ENCODE measurements at places on chromosomes 2 and 18. TPM values are rescaled to one million over a fixed set of nuclear protein-coding genes. Genes with fewer than 3 reads are reported as not detected.

- no peak for DNase-seq
These were observed 208.2 kb upstream of the ARL4C start for GRCh38 chr2:234705108-234705507.

DNA sequence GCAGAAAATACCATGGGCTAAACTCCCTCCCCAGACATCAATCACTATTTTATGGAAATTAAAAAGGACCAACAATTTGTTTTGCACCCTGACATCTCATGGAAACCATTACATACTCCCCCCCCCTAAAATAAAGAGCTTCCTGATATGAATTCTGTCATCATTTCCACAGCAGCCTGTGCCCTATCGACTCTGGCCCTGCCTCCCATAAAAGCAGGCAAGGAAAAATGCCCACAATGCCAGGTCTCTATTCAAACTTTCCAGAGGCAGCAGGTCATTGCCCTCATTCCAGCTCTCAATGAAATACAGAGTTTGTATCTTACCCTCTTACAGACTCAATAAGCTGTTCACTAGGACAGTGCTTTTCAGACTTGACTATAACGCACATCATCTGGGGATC is 254.4 kb upstream of the TANK start:
- DNase-seq, result no peak

The MGAT4A gene
- total RNA-seq, result 20.1 TPM

The IL1R1 gene
- total RNA-seq, result 541 TPM

- no peak for DNase-seq
These were observed 42.5 kb downstream of the KIAA2012 start for GRCh38 chr2:202115479-202115971.

The SERPINB7 gene
- total RNA-seq, result not detected

- no peak for DNase-seq
These were observed 20.9 kb upstream of the DNMT3A start for GRCh38 chr2:25362434-25363145.

DNA sequence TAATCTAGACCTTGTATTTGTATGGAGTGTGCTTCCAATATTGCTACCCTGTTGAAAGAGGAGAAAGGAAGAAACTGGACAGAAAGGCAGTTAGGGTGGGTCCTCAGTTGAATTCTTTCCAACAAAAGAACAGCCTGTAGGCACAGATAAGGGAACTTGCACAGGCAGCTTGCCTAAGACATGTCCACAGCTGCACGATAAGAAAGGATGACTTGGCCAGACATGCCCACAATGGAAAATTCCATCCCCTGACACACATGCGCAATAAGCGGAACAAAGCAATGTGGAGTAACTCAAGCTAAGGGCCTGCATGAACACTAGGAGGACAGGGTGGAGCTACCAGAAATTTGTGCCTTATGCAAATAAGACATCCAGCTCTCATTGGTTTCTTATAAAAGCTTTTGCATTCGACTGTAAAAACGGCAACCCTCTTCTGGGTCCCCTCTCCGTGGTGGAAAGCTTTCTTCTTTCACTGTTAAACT is 1084.7 kb upstream of the NXPH2 start:
- no peak for DNase-seq

DNA sequence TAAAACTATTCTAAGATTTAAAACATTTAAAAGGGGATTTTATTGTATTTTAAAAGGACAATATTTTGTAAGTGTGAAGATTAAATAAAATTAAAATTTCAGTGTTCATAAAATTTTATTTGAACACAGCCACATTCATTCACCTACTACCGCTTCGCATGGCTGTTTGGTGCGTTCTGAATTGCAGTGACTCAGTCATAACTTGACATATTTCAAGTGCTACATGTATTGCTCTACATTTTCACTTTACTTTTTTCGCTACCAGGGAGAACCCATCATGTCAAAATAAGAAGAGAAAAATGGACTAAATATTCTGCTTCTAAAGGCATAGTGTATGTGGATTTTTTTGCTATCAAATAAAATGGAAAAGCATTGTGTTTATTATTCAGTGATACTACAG is 8.7 kb downstream of the PTH2R start:
- DNase-seq, result no peak

DNA sequence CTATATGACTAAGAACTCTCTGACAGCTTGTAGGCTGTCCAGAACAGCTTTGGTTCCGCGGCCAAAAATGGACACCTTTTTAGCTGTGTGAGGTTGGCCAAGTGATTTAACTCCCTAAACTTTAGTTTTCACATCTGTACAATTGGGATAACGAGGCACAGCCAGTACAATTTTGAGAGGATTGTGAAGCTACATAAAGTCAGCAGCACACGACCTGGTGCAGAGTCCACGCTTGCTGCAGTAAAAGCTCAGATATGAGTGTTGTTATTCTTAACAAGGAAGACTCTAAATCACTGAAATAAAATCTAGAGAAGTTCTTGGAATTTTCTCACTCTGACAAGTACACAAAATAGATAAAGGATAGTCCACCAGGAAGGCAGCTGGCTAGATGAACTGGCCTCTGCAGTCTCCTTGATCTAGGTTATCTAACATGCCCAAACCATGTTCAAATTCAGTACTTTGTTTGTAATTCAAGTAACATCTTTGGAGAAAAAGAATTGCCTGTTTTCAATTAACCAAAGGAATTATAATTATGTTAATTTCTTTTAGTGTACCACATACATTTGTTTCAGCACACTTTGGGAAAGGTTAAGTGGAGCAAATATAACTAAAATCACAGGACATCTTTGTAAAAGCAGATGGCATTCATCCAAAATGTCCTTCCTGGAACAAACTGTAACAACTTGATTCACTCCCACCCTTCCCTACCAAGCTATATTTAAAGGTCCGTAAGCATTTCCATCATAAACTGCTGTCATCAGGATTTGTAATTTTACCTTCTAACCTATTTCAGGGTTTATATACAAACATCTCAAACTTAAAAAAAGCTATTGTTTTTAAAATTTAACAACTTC is 201.7 kb upstream of the STK17B start:
- DNase-seq, result no peak

- DNase-seq, result no peak
These were observed 151.3 kb upstream of the SLC39A10 start for GRCh38 chr2:195505701-195506100.

DNA sequence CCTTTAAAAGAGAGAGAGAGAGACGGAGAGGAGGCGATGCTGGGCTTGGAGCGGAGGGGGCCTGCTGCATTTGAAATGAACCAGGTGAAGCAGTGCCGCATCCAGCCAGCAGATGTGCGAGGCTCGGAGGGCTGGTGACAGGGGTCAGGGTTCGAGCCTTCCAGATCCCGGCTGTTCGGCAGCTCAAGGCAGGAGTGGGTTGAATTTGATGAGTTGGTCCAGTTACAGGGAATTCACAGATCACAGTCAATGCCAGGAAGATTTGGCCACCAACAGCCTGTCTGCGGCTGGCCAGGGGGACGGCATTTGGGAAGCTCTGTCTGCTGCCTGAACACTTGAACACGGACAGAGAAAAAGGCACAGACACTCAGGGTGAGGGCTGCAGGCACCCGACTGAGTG is 48.6 kb downstream of the PTGR3 start:
- no peak for DNase-seq

- DNase-seq, result no peak
These were observed 135.0 kb downstream of the ANTXR1 start for GRCh38 chr2:69147841-69148533.

- no peak for DNase-seq
These were observed 107.4 kb downstream of the CPO start for GRCh38 chr2:207046724-207047123.

GRCh38 chr2:2590141-2590540 is 259.1 kb upstream of the MYT1L start:
- no peak for DNase-seq

- DNase-seq, result no peak
These were observed 61.6 kb downstream of the ICOS start for GRCh38 chr2:203997980-203998809.

- DNase-seq, result no peak
These were observed 617 bp downstream of the CCDC142 start for GRCh38 chr2:74481961-74482800.

The LINC00305 gene
- total RNA-seq, result not detected

The MTX2 gene
- 26.8 TPM for total RNA-seq

- DNase-seq, result no peak
These were observed 117.5 kb downstream of the CD226 start for GRCh38 chr18:69830189-69830588.

The INPP5D gene
- 17.9 TPM for total RNA-seq

The ASAP2 gene
- 24.2 TPM for total RNA-seq

GRCh38 chr18:33585431-33585775 is 7.4 kb downstream of the ASXL3 start:
- no peak for DNase-seq

The PTGR3 gene
- total RNA-seq, result 24.3 TPM

DNA sequence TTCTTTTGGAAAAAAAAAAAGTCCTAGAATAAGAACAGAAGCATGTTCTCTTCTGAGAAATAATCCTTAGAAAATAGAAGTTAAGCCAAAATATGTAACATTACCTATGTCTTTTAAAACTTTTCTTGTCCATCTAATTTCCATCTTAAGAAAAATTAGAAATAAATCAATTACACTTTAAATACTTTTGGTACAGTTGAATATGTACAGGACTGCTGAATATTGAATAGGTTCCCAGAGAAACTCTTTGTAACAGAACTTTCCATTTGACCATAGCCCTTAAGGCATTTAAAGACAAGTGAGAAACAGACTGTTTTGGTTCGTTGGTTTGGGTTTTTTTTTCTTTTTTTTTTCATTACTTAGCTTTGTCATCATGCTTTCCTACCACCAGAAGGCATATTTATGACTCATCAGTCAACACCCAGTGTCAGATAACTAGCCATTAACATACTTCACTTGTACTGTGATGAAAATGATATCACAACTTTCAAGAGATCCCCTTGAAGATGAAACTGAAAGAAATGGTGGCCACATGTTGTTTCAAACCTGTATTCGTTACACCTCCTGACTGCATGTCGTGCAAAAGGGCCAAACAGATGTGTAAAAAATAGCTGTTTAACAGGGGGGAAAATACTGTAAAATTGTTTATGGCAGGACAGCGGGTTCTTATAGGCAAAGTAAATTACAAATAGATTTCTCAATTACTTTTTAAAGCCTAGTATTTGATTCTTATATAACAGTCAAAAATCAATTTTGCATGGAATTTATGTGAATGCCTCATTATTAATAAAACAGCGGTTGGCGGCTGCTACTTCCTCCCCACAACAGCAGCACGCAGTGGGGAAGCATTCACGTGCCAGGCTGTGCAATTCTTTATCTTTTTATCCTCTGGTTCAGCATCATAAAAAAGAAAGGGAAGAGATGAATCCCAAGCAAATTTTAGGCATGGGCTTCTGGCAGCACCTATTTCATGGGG is 280.7 kb upstream of the HNRNPA3 start:
- no peak for DNase-seq

The RABL2A gene
- total RNA-seq, result 6.2 TPM

DNA sequence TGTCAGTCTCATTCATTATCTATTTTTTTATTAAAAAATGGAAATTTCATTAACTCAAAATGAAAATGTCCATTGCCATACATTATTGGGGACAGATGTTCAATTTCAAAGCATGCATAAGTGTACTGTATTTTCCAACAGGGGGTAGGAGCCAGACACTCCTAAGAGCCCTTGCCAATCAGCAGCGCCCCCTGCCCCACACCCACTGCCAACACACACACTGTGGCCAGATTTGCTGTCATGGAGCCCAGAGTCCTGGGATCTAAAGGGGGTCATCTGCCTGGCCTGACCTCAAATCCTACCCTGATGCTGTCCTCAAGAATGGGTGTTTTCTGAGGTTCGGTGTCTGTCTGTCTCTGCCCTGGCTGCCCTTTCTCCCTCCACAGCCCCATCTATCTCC is 162.2 kb upstream of the TWIST2 start:
- DNase-seq, result no peak

The RGPD4 gene
- total RNA-seq, result not detected

DNA sequence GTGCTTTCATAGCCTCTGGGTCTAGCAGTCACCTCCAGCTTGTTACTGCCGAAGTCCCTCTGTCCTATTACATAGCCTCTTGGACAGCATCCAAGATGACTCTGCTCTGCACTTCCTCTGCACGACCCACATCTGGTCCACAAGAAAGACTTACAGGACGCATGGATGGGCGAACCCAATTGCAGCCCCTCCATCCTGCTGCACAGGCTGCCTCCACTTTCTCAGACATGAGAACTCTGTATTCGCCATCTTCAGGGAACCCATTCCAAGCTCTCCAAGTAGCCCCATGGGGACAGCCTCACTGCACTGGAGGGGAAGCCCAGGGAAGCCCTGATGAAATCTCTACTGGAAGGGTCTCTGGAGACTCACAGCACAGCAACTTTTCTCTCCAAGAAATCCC is 172.1 kb downstream of the GFPT1 start:
- no peak for DNase-seq

DNA sequence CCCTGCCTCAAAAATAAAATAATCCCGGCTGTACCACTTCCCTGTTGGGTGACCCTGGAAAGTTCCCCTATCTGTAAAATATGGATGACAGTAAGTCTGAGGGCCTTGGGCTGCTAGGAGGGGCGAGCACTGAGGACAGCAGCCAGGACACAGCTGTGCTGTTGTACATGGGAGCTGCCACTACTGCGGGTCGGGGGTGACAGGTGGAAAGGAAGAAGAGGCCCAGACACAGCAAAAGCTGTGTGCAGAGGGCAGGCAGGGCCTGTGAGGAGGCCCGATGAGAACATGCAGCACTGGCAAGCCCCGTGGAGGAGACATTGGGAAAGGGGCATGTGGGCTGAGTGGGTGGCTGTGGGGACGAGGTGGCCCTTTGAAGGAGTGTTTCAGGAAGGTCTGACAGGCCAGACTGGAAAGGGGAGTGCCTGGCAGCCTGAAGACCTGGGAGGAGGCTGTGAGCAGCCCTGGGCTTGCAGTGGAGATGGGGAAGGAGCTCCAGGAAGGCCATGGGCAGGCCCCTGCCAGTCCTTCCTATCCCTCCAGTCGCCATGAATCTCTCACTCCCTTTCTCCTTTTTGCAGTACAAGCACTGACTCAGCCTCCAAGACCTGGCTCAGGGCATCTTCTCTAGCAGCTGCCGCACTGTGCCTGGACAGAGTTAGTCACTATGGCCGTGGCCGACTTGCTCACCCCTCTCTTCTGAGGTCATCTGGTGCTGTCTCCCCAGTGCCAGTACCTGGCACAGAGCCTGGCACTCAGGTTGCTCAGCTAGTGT is 28.9 kb upstream of the SEMA4C start:
- DNase-seq, result no peak

The ST6GAL2 gene
- total RNA-seq, result 0.79 TPM
